Right lung (tissue), 10 donors: ENCODE measurements at places on chromosomes 11 and 22. TPM values are rescaled to one million over a fixed set of nuclear protein-coding genes. Genes with fewer than 3 reads are reported as not detected.
A peak's percentile ranks its signal among the peaks of the same experiment; 100 is the strongest.

The FIBIN gene
- polyA plus RNA-seq, result 11.1 TPM

The ST14 gene
- polyA plus RNA-seq, result 43.2 TPM

The CST6 gene
- polyA plus RNA-seq, result 1.8 TPM

The VPREB3 gene
- not detected for polyA plus RNA-seq

The UPK3A gene
- polyA plus RNA-seq, result not detected

The OR51B4 gene
- 0.18 TPM for polyA plus RNA-seq

The NLRP14 gene
- 0.26 TPM for polyA plus RNA-seq

The MMP3 gene
- not detected for polyA plus RNA-seq

GRCh38 chr11:85843929-85844328, 11.3 kb upstream of the CCDC83 start:
- DNase-seq, result no peak

DNA sequence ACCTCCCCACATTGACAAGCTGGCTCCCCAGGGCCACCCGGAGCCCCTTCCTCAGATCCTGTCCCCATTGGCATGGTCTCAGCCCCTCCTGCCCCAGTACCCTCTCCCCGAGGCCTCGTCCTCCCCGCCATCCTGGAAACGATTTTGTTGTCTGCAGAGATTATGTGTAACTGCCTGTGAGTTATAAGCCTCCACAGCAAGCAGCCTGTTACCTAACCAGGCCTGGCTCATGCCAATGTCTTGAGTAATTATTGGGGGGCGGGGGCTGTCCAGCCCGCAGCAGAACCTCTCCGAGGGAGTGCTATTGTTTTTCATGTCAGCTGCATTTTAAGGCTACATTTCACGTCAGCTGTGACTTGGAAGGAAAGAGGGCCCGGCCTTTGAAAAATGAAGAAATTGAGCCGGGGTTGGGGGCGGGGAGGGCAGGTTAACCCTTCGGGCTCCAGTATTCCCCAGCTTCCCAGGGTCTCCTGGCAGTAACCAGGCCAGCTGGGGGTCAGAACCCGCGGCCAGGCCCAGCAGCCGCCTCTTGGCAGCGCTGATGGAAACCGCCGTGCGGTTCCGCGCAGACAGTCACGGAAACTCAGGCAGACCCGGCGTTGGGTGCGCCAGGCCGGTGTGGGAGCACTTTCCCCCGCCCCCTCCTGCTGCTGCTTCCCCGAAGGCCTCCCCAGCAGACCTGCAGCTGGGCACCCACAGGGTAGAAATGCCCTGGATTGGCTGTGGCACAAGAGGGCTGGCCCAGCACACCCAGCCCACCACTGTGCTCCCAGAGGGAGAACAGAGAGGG, 59.5 kb downstream of the CDKN1C start:
- peak; percentile 89 for DNase-seq

DNA sequence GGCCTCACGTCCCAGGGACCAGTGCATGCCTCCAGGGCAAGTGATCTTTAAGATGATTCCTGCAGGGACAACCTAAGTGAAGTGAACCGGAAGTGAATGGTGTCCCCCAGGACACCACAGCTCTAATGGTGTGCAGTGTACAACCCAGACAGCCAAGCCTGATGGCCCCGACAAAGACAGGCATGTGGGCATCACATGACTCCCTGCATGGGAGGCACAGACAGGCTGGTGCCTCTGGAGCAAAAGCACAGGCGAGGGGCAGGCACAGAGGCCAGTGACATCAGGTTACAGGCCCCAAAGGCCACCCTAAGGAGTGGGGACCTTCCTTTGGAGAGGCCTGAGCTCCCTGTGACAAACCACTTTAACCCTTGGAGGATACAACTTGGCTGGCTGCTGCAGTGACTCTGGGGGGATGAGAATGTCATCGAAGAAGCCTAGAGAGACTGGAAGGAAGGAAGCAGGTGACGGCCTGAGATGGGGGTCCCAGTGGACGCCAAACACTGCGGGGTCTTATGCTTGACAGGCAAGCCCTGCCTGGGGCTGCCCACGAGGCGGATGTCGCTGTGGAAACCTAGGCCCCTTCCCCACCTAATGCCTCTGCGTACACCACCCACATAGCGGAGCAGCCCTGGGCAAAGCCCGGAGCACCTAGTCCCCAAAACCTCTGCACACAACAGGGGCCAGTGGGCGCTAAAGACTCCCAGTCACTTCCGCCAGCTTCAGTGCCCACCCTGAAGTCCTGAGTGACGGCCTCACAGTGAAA, 12.4 kb downstream of the POLR3H start:
- no peak for DNase-seq

DNA sequence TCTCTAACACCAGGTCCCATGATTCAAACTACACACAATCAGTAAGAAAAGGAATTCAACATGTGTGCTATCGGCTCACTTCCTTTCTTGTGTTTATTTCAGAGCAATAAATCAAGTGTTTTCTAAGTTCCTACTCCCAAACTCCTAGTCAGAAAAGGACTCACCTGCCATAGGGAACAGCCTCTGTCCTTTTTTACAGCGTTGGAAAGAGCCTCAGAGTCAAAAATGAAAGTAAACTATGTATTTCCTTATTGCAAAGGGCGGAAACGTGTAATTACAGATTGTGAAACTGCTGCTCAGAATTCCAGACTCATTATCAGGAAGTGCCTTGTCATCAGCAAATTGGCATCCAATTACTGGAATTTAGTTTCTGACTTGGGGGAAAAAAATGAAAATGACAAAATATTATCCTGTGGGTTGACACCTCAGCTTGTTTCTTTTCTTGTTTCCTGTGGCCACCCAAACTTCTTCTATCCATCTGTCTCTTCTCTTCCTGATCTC, at the start of gene CASP4:
Gene CASP4, minus strand, starts transcription at position 220 of the 501 bp plus-strand sequence. Its CDS starts 49 bp downstream, at position 171.
- peak; percentile 84 for DNase-seq

- DNase-seq, result no peak
These were observed 6.5 kb downstream of the ASCL2 start for GRCh38 chr11:2263724-2264360.

DNA sequence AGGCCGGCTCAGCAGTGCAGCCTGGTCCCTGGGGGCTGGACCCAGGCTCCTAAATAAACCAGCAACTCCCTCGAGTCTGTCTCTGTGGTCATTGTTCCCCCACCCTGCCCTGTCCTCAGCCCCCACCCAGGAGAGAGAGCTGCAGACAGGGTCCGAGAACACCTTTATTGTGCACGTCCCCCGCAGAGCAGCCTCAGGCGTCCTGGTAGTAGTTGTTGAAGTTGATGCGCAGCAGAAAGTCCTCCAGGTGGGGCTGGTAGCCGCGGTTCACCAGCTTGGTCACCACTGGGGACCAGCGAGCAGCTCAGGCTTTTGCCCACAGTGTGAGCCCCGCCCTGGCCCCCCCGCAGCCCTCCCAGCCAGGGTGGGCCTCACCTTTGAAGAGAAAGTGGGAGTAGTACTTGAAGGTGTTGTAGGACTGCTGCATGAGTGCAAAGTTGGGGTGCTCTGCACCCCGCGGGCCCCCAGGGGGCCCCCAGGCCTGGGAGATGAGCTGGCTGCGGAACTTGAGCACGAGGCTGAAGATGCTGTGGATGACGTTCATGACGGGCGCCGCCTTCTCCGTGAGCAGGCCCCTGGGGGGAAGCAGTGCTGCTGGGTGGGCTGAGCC, 16.8 kb downstream of the SELENOO start:
- no peak for DNase-seq

DNA sequence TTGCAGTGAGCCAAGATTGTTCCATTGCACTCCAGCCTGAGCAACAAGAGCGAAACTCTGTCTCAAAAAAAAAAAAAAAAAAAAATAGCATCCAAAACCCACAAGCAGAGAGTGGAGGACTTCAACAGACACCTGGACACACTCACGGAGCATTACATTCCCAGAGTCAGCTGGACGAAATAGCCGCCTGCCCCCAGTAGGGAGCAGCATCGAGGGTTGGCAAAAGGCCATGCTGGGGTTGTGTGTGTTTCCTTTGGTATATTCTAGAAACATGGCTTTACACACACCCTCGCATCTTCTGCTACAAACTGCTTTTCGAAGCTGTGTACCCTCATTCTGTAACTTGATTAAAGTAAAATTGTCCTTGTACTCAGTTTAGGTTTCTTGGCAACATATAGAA, 5.3 kb downstream of the ADA2 start:
- no peak for DNase-seq

GRCh38 chr11:35734669-35735410, 72.3 kb downstream of the TRIM44 start:
- no peak for DNase-seq

DNA sequence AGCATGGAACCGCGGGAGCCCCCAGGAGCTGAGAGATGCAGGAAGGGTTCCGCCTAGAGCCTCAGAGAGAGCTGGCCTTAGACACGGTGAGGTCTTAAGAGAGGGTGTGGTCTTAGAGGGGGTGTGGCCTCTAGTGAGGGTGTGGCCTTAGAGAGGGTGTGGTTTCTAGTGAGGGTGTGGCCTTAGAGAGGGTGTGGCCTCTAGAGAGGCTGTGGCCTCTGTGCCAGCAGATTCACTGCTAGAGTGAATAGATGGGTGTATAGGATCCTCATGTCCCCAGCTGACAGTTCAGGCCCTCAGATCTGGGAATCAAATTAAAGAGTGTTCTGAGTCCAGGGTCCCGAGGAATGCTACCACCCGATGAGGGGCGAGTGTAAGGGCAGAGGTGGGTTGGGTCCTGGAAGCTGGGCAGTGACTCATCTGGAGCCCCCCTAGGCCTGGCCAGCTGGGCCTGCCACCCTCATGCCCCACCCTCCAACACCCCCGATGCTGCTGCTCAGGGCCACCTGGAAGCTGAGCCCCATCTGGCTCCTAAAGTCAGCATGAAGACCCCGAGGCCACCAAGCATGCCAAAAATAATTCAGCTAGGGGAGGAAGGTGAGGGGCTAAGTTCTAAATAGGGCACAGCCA, 49.5 kb downstream of the IGF2 start:
- no peak for DNase-seq

- DNase-seq, result no peak
These were observed 327.0 kb downstream of the ETS1 start for GRCh38 chr11:128260398-128260797.

GRCh38 chr11:65575568-65576231, at the start of gene EHBP1L1:
TSS of gene EHBP1L1 (plus strand) at chr11:65576053. CDS start at chr11:65576303, 250 bp downstream.
- DNase-seq, result no peak

DNA sequence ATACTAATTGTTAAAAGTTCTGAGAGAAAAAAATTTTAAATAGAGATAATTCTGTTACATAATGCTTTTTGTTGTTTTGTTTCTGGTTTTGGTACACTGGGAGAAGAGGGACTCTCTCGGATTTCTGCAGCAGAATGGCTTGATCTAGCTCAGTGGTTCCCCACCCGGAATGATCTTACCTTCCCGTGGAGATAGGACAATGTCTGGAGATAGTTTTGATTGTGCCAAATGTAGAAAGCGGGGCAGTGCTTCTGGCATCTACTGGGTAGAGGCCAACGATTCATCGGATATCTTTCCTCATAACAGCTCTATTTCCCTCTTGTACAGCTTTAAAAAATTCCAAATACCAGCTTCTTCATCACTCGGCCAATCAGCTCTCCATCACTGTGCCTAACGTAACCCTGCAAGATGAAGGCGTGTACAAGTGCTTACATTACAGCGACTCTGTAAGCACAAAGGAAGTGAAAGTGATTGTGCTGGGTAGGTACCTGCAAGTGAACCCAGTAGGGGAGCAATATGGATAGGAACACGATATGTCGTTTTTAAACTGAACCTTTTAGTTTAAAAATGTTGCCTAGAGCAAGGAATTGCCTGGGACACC, 13.2 kb downstream of the CRTAM start:
- no peak for DNase-seq

GRCh38 chr22:38282397-38282796, 9.6 kb upstream of the TMEM184B start:
- no peak for DNase-seq

DNA sequence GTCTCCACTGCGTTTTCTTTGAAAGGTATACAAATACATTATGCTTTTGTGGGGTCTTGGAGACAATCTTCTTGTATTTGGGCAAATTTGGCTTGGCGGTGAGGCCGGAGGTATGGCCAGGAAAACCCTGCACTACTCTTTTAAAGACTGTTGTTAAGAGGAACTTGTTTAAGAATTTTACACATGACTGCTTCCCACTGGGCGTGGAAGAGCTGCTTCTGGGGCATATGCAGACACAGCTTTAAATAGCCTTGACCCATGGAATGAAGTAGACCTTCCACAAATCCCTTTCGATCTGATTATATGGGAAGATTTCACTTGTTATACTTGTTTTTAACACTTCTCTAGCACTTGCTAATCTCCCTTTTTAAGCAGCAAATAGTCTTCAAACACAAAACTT, 453.6 kb downstream of the MN1 start:
- DNase-seq, result no peak

- no peak for DNase-seq
These were observed 506.8 kb downstream of the INSC start for GRCh38 chr11:15621565-15621964.

GRCh38 chr22:23122992-23123803, 18.6 kb downstream of the RSPH14 start:
- no peak for DNase-seq
